Astrocyte (in vitro differentiated cells and primary cell): ENCODE measurements at places on chromosomes 5 and 9. TPM values are rescaled to one million over a fixed set of nuclear protein-coding genes. Genes with fewer than 3 reads are reported as not detected.

GRCh38 chr9:130927995-130928900 is 10.8 kb downstream of the FIBCD1 start:
- DNase-seq, result peak; percentile 70

- DNase-seq, result peak; percentile 100
Measured at GRCh38 chr9:81492710-81493447, 196.5 kb downstream of the TLE1 start.

GRCh38 chr9:109956717-109957440 is 176.9 kb downstream of the PALM2AKAP2 start:
- no peak for DNase-seq

DNA sequence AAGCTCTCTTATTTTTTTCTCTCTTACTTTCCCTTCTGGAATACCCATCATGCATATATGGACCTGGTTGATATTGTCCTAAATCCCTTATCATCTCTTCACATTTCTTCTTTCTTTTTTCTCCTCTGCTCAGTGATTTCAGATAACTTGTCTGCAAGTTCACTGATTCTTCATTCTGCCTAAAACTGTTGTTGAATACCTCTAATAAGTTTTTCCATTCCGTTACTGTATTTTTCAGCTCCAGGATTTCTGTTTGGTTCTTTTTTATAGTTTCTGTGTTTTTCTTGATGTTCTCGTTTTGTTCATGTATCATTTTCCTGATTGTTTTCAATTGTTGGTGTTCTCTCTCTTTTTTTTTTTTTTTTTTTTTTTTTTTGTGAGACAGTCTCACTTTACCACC is 203.7 kb downstream of the COMMD10 start:
- no peak for DNase-seq

DNA sequence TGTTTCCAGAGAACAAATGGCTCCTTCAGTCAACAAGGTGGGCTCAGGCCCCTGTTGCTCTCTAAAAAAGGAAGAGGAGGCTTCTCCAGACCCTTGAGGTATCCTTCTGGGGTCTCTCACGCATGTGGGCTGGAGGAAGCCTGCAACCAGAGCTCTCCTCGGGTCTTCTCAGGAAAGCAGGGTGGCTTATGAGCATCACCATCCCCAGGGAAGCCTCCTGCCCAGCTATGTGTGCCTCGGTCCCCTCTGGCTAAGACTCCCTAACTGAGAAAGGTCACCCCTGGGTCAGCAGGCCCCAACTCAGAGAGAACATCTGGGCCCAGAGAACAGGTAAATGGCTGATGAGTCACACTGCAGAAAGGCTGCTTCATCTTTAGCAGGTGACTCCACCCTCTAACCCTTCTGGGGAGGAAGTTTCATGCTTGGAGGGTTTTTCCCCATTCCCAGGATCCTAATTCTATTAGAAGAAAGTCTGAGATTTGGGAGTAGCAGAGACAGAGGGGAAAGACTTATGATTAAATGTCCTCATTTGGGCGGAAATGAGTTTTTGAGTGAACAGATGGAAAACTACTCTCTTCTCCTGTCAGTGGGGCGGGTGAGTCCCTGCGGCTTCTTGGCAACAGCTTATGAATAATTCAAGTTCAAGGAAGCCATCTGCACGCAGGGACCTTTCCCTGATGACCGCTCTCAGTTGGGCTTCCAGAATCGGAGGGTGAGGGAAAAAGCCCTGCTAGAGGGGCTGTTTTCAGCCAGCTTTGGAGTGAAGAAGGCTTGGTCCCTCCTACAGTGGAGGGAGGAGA is 41.9 kb downstream of the TGFBI start:
- no peak for DNase-seq

The TMC1 gene
- 0.10 TPM in 1 of 2 replicates, not detected in the other for total RNA-seq

The FOXI1 gene
- not detected in 2 replicates for total RNA-seq

DNA sequence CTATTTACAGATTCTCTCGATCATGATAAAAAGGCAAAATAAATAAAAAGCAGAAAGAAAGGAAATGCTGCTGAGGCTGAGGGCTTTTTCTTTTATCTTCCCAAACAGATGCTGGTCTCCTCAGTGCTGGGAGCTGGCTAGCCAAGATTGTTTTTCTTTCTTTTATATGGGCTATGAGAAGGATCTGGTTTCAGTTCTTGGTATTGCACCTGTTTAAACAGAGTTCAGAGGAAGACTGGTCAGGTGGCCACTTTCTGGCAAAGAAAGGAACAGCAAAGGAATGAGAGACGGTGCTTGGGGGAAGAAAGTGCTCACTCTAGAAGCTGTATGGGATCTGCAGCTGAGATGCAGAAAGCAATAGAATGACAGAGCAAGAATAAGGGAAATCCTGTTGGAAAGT is 88.9 kb downstream of the SLF1 start:
- peak; percentile 34 for DNase-seq

The PCDHGA8 gene
- total RNA-seq, result 1.0 and 1.2 TPM in 2 replicates

The DPP7 gene
- total RNA-seq, result 53.8 and 68.7 TPM in 2 replicates

- DNase-seq, result peak; percentile 7
Measured at GRCh38 chr5:168528521-168529373, at the start of gene FBLL1. Gene FBLL1, plus strand, starts transcription at chr5:168529305. Its CDS starts 200 bp downstream, at chr5:168529505.

GRCh38 chr5:171127314-171127713 is 181.7 kb upstream of the TLX3 start:
- DNase-seq, result peak; percentile 29

DNA sequence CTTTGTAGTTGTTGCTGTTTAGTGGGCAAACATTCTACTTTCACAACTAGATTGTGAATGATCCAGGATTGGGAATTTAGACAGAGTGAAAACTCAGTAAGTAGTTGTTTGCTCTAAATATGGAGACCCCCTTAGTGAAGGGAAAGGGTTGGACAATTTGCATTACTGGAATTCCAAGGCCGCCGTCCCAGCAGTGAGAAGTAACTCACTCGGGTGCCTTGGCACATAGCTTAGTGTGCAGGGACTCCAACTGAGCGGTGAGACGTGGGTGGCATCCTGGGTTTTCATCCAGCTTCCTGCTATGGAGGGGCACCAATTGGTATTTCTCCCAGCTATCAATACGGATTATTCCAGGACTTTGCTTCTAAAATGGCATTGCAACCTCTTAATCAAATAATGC is 69.7 kb upstream of the FCN1 start:
- DNase-seq, result no peak

- no peak for DNase-seq
Measured at GRCh38 chr5:153767221-153768188, 271.2 kb downstream of the FAM114A2 start.

DNA sequence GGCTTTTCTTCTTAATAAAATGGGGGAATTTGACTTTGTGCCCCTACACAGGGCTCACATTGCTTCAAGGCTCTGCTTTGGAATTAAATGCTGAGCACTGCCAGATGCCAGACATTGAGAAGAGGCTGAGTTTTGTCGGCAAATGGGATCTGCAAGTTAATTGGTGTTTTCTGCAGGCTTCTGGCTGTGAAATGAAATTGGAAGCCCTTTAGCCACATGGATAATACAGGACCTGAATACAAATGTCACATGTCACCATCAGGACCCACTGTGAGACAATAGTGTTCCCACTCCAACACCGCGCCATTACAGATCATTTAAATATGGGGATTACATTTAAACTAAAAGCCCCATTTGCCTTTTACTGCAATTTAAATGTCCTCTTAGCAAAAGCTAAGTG is 164.4 kb downstream of the ZSWIM6 start:
- no peak for DNase-seq

The MTMR12 gene
- 19.0 and 23.1 TPM in 2 replicates for total RNA-seq

DNA sequence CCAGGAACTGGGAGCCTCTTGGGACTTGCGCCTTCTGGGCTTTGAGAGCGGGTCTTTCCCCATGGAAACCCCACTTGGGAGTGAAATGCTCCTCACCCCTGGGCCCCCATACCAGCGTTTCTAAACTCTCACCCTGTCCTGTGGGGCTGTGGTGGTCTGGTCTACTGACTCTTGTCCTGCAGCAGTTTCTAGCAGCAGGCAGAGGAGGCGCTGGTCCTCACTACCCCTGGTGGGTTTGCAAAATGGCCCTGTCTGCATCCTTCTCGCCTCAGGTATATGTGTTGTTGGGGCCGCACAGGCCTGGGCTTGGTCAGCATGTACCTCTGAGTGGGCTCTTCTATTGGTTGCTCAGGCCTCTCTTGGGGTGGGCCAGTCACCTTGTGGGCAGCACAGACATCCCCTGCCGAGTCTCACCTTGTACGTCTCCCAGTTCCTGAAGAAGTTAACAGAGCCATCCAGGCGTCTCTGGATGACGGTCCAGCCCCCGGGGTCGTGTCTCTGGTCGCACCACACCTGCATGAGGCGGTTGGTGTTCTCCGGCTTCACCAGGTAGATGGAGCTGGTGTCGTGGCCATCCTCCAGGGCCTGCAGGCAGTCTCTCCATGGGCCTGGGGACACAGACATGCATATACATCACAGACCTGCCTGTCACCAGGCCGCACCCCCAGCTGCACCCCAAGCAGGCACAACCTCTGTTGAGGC is 29.0 kb downstream of the ANGPTL2 start:
- no peak for DNase-seq

The RANBP3L gene
- 0.46 TPM in 1 of 2 replicates, not detected in the other for total RNA-seq

DNA sequence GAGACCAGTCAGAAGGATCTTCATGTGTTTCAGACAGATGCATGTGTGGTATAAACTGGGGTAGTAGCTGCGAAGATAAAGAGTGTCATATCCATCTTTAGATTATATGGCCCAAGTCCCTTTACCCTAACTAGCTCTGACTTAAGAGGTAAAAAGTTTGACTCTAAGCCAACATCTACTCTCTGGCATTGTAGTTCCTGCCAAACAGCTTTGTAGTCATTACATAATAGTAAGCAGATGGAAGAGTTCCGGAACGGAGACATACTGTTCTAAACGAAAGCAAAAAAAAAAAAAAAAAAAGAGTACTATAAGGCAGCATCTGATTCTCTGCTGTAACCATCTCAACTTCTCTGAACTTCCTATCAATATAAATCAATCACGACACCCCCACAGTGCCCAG is 48.8 kb downstream of the CEMIP2 start:
- peak; percentile 35 for DNase-seq

The IL4 gene
- total RNA-seq, result not detected in 2 replicates

DNA sequence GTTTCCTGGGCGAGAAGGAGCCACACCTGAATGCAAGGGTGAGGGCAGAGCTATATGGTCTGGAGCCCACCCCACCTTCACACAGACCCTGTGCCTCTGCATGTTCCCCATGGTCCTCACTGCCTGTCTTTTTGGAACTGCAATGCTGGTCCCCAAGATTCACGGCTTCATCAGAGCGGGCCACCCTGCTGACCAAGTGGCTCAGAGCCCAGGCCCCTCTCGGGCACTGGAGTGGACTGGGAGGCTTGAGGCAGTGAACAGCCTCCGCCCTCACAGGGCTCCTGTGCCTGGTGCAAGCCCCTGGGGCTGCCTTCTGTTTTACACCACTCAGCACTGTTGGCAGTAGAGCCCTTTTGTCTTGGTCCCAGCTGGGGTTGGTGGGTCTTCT is 143.2 kb downstream of the CACNA1B start:
- no peak for DNase-seq

GRCh38 chr9:34590381-34591247 is 1.1 kb upstream of the CNTFR start:
- DNase-seq, result no peak

- peak; percentile 15 for DNase-seq
Measured at GRCh38 chr5:142253938-142254337, 70.9 kb downstream of the SPRY4 start.
